ENCODE measurements at places on chromosomes 11 and 22.

GRCh38 chr11:61489833-61490721 lies 18.5 kb upstream of the LRRC10B start:
- DNase-seq: peak; percentile 38

- DNase-seq: no peak
These were observed 78.4 kb downstream of the CADM1 start for GRCh38 chr11:115425816-115426215.

DNA sequence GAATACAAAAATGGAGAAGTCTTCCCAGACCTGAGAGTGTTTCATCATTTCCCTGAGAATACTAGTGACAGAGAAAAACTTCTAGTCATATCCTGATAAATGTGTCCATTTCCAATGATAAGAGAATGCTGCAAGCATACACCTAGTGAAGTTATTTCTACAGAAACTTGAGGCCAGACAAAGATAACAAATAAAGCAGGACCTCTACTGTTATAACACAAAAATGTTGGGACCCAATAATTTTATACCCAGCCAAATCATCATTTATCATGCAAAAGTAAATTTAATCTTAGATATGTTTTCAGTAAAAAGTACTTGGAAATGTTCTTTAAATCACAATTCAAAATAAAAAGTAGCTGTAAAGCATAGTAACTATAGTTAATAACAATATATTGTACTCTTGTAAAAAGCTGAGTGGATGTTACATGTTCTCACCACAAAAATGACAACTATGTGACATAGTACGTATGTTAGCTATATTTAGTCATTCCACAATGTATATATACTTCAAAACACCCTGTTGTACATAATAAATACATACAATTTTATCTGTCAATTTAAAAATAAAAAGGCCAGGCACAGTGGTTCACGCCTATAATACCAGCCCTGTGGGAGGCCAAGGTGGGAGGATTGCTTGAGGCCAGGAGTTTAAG lies 12.6 kb downstream of the RRAS2 start:
- DNase-seq: no peak

DNA sequence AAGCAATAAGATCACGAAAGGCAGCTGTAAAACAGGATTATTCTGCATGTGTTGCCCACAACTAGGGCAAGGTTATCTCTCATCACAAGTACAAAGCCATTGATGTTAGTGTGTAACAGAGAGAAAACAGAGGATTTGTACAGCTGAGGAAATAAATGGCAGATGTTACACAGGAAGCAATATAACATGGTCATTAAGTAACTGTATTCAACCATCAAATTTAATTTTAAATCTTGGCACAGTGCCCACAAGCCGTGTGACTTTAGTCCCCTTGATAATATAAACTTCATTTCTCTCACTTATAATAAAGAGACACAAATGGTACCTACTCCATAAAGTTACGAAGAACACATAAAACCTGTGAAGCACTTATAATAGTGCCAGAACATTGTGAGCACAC lies 17.3 kb downstream of the OR51E2 start:
- no peak for DNase-seq

GRCh38 chr11:3087821-3088800 lies 30.9 kb upstream of the CARS1 start:
- no peak for DNase-seq

DNA sequence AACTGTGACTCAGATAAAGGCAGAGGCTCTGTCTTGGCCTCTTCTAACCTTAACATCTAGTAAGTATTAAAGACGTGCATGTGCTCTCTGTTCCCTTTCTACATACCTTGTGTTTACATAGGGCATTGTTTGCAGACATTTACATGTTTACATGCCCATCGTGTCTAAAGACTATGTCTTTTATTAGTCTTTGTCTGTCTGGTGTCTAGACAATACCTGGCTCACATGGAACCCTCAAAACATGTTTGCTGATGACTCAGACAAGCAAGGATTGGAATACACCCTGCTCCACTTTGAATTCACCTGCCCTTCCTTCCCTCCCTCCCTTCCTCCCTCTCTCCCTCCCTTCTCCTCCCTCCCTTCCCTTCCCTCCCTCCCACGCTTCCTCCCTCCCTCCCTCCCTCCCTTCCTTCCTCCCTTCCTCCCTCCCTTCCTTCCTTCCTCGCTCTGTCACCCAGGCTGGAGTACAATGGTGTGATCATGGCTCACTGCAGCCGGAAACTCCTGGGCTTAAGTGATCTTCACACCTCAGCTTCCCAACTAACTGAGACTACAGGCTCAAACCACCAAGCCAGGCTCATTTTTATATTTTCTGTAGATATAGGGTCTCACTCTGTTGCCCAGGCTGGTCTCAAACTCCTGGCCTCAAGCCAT lies 23.7 kb upstream of the SORL1-AS1 start:
- no peak for DNase-seq

GRCh38 chr11:115528225-115528624 lies 24.0 kb upstream of the CADM1 start:
- DNase-seq: no peak

DNA sequence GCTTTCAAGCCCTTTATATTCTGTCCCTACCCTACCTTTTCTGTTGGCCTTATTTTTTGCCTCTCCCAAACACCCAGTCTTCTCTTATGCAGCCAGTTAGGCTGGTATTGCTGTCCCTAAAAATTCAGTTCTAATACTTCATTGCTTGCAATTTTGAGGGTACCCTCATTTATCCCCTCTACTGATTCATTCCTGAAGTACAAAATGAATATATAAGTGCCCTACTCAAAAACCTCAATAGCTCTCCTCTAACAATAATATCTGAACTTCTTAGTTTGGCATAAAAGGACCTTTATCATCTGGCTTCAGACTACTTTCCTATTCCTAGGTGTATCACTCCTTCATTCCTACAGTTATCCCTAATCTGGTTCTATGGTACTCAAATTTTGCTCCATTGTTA lies 5.2 kb upstream of the EIF4G2 start:
- no peak for DNase-seq

DNA sequence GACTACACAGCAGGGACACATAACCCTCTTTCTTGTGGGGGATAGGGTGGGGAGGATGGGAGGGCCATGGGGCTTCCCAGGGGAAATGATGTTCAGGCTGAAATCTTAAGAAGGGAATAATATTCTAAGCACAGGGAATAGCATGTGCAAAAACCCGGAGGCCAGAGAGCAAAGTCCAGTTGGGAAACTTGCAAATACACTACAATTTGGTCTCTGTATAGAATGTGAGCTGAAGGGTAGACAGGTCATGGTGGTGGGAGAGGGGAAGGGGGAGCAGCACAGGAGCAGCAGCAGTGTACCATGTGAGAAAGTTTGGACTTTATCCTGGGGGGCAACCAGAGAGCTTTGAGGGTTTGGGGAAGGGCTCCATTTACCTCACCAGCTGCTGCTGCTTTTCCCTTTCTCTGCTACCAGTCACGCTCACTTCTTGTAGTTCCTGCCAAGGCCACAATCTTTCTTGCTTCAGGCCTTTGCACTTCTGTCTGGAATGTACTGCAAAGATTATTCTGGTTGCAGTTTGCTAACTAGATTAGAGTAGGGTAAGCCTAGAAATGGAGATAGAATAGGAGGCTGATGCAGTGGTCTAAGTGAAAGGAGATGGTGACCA lies 43.0 kb downstream of the KREMEN1 start:
- DNase-seq: peak; percentile 29

DNA sequence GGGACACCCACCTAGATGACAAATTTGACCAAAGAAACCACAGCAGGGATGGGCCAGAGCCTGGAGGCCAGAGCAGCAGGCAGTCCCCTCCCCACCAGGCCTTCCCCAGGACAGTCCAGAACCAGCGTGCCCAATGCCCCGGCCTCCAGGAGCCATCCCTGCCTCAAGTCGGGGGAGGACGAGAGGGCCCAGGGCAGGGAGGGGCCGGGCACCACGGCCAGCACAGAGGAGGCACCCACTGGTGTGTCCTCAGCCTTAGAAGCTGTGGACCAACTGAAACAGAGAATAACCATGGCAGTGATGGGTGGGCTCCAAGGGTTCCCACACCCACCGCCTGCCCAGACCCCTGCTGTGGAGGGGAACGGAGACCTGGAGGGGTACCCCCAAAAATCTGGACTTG lies 28.3 kb upstream of the TCF20 start:
- DNase-seq: no peak

DNA sequence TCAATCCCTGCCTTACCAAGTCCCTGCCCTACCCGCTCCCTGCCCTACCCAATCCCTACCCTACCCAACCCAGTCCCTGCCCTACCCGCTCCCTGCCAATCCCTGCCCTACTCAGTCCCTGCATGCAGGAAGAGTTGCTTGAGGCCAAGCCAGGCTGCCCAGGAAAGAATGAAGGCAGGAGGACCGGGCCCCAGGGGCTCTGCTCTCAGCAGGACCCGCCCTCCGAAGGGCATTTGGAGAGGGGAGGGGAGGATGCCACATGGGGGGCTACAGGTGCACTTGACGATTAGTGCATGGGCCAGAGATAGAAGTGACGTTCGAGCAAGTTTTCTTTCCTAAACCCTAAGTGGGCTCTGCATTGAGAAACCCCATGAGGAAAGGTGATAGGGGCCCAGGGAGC lies 581.2 kb downstream of the TBC1D22A start:
- no peak for DNase-seq

GRCh38 chr22:47172771-47173534 lies 410.5 kb downstream of the TBC1D22A start:
- no peak for DNase-seq

- DNase-seq: no peak
These were observed at the start of gene SCGB1D2 for GRCh38 chr11:62242021-62242420. Gene SCGB1D2 (plus strand): TSS chr11:62242239. CDS start chr11:62242308, 69 bp downstream.

DNA sequence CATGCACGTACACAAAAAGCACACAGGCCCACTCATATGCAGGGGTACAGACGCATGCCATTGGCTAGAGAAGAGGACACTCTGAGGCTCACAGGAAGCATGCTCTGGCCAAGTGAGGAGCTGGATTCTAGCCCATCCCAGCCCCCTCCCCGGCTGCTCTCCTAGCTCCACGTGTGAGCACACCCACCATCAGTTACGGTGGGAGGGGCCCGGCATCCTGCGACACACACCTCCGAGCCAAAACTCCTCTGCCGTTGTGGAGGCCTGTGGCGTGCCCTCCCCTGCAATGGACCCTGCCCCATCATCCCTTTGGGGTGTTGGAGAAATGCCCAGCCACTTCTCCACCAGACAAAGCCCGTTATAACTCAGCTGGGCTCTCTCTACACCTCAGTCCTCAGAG lies 15.1 kb upstream of the IGSF9B start:
- DNase-seq: no peak

DNA sequence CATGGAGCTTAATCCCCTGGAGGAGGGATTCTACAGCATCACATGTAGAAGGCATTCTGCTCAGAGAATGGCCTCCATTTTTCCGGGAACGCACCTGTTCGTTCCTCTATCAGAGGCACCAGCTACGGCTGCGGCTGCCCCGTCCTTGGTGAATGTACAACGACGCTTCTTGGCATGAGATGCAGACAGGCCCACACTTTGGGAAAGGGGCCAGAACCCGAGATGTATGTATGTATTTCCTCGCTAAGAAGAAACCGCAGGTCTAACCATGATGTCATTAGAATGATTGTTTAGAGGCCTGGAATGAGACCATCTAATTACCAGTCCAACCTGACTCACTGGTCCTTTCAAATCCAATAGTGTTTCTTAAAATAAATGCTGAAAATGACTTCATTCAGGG lies 1293.4 kb downstream of the TBC1D22A start:
- no peak for DNase-seq

DNA sequence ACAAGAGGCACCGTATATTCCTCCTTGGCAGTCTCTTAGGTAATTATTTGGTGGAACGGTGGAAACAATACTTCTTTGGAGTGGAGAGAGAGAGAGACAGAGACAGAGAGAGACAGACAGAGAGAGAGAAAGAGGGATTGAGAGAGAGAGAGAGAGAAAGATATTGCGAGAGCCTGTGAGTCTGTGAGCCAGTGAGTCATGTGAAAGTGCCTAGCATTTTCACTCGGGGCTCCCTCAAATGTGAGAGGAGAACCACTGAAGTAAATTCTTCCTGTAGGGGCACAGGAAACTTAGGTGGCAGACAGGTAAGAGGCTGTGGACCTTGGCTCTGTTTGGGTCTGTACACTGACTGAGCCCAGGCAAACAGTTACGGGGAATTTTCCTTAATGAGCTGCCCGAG lies 31.6 kb upstream of the SNX19 start:
- DNase-seq: no peak

GRCh38 chr11:14567064-14567651 lies 47.0 kb upstream of the PSMA1 start:
- DNase-seq: no peak

DNA sequence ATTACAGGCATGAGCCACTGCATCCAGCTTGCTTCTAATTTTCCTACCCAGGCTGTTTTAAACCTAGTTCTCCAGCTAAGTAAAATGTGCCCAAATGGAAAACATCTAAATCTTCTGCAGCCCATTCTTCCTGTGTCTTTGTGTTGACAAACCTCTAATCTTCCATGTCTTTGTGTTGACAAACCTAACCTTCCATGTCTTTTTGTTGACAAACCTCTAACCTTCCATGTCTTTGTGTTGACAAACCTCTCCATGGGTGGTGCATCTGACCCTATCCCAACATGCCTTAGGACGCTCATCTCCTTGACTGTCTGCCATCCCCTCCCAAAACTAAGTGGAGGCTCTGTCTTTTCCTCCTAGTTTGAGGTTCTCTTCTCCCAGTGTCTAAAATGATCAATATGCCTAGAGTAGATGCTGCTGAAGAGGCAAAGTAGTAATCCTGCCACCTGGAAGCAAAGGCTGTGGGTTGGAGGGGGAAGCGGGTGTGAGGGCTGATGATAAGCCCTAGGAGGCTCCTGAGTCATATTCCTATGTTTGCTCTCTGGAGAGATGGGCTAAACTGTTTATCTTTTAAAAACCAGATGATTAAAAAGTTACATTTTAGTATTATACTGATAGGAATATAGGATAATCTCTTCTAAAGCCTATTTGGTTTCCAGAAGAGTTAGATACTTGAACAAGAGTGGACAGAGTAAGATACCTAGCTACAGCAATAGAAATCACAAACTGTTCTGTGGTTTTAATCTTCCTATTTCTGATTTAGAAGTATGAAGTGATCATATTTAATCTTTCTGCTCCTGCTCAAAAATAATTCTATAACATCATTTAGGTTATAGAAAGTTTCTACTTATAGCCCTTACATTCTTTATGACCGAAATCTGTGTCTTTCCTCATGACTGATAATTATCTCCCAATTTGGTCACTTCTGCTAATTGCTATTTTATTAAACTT lies 7.9 kb downstream of the FEN1 start:
- DNase-seq: no peak

- no peak for DNase-seq
These were observed 40.8 kb downstream of the TBC1D22A start for GRCh38 chr22:46803031-46803880.

Measured in fibroblast of gingiva (primary cell).